ENCODE measurements at places on chromosomes 5 and 9.

- no peak for DNase-seq
These were observed 5.6 kb upstream of the IL7R start for GRCh38 chr5:35850967-35851680.

- DNase-seq = no peak
These were observed 7.5 kb upstream of the SLC6A18 start for GRCh38 chr5:1217596-1218206.

DNA sequence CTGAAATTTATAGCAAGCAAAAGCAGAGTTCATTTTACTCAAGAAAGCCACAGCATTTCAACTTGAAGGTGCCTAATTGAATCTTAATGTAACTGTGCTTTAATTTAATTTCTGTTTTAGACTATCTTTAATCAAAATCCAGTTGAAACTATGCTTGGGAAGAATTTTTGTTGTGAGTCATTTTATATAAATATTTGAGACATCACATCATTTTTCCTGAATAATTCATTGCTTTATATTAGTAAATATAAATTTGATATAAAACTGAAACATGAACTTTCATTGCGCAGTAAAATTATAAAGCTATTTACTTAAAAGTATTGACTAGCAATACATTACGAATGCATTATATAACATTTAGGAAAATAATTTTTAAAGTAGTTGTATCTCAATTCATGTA lies 1937.1 kb upstream of the CDH9 start:
- DNase-seq = no peak

- DNase-seq = no peak
These were observed 207.2 kb upstream of the DAB2 start for GRCh38 chr5:39631958-39632357.

- no peak for DNase-seq
These were observed 15.5 kb upstream of the LOX start for GRCh38 chr5:122093415-122094180.

DNA sequence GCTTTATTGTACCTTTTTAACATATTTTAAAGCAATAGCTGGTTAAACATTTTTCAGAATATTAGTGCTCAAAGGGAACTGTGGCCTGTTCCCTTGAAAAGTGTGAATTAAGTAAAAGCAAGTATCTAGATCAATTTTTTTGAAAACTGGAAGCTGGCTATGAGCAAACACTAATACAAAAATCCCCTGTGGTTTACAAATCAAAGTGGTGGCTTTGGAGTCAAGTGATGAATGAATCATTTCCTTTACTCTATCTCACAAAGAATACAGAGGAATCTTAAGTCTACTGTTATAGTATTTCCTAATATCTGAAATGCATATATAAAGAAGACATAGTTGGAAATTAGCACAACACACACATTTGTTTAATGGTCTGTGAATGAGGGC lies 212.4 kb upstream of the C9orf72 start:
- DNase-seq = no peak

DNA sequence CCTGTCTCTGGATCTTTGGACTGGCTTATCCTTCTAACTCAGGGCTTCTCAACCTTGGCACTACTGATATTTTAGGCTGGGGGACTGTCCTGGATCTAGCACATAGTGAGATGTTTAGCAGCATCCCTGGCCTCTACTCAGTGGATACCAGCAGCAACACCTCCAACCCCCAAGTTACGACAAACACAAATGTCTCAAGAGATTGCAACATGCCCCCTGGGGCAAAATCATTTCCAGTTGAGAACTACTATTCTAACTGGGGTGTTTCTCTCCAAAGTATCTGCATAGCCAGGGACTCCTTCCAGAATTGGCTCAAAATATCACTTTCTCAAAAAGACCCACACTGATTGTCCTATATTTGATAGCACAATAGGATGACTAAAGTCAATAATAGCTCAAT lies 7.2 kb upstream of the TLR4 start:
- no peak for DNase-seq

GRCh38 chr9:135023786-135024405 lies 63.6 kb upstream of the OLFM1 start:
- no peak for DNase-seq

- DNase-seq = no peak
These were observed 50.8 kb downstream of the ADAMTS12 start for GRCh38 chr5:33840927-33841547.

GRCh38 chr9:132487351-132487791 lies 77.4 kb downstream of the CFAP77 start:
- no peak for DNase-seq

DNA sequence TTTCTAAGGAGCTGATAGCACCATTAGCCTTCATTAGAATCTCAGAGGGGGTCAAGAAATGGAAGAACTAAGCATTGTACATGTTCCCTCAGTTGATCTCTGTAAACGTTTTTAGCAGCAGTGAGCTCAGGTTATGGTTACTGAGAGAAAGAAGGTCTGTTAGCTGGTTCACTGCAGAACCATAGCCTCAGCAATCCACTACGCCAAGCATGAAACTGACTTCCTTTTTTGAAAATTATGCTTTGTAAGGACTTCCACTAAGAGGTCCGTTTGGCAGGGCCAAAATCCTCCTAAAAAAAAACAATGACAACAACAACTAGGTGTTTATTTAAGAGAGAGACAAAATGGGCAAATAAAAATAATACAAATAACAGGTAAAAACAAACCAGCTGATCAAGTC lies 273.3 kb downstream of the AOPEP start:
- no peak for DNase-seq

DNA sequence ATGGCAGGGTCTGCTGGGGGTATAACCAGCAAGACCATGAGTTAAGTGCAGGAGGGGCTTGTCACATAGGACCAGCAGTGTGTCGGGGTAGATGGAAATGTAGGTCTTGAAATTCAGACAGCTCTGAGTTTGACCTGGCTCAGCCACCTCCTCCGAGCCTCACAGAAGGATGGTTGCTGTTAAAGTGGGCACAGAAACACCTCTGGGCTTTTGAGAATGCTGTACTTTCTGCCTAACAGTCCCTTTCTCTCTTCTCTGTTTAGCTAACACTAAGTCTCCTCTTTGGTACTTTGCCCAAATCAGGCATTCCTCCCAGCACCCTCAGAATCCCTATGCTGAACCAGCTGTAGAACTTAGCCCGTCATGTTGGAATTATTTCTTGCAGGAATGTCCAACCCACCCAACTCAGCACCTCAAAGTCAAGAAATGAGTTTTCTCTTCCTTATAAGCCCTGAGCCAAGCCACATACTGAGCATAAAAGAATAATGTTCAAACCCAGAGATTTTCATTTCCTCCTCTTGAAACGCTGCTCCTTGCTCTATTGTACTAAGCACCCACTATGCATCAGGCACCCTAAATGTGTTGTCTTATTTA lies 41.7 kb upstream of the MATR3 start:
- DNase-seq = no peak

DNA sequence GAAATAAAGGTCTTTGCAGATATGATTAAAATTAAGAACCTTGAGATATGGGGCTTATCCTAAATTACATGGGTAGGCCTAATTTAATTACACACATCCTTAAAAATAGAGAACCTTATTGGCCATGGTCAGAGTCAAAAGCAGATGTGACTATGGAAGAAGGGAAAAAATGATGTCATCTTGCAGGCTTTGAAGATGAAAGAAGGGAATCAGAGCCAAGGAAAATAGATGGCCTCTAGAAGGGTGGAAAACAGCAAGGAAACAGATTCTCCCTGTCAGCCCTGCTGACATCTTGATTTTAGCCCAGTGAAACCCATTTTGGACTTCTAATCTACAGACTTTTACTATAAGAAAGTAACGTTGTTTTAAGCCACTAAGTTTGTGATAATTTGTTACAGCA lies 37.6 kb upstream of the KCNN2 start:
- no peak for DNase-seq

GRCh38 chr9:91852801-91853347 lies 97.2 kb downstream of the ROR2 start:
- DNase-seq = no peak

DNA sequence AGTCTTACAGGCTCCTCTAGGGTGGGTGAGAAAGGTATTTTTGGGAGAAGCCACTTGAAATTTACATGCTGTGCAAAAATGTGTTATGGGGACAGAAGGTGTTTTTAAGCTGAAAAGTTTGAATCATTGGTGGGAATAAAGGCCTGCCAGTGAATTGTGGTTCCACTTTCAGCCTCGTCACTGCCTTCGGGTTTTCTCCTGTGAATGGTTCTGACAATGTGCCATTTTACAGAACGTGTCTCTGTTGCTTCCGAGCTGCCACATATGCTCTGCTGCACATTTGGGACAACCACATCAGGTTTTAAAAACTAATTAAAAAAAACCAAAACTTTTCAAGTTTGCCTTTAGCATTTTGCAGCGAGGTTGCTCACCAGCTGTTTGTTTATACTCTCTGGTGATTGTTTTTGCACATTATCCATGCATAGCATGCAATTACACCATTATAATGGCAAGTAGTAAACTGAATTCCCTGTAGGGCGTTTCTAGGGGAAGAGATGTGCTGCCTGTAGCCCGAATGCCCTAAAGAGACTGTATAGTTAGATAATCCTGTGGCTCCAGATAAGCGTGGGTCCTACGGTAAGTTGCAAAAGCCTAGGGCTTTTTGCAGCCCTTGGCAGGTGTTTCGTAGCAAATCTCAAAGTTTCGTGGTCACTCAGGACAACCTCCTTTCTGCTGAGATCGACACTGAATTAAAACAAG lies 40.1 kb upstream of the SUB1 start:
- no peak for DNase-seq

GRCh38 chr9:33227741-33228140 lies 12.2 kb upstream of the SPINK4 start:
- no peak for DNase-seq

GRCh38 chr5:144365885-144366284 lies 195.2 kb downstream of the KCTD16 start:
- DNase-seq = no peak

DNA sequence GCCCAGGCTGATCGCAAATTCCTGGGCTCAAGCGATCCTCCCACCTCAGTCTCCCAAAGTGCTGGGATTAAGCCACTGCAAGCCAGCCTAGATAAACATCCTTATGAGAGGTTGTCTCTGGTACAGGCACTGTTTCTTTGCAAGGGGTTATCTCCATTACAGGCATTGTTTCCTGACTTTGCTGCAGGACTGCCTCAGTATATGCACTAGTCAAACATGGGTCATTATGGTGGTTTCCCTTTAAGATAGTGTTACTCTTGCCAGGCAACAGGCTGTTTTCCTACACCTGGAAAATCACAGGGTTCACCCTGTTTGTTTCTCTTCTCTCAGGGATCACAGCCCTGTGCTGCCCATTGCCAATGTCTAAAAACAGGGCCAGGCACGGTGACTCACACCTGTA lies 7.8 kb upstream of the CLTB start:
- no peak for DNase-seq

DNA sequence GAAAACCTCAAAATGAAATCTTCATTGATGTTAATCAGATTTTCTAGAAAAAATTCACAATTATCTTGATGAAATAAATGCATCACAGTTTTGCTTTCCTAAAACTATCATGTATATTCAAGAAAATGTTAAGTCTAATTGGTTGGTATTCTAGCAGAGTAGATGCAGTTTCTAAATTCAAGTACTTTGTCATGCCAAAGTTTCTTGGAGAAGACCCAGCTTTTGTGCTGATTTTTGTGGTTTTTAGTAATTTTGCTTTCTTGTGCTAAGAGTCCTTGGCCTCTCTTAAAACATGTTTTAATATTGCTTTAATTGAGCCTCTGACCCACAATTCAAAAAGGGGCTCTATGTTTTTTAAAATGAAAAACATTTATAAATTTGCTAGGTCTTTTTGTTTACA lies 924.8 kb upstream of the PTPRD start:
- no peak for DNase-seq

DNA sequence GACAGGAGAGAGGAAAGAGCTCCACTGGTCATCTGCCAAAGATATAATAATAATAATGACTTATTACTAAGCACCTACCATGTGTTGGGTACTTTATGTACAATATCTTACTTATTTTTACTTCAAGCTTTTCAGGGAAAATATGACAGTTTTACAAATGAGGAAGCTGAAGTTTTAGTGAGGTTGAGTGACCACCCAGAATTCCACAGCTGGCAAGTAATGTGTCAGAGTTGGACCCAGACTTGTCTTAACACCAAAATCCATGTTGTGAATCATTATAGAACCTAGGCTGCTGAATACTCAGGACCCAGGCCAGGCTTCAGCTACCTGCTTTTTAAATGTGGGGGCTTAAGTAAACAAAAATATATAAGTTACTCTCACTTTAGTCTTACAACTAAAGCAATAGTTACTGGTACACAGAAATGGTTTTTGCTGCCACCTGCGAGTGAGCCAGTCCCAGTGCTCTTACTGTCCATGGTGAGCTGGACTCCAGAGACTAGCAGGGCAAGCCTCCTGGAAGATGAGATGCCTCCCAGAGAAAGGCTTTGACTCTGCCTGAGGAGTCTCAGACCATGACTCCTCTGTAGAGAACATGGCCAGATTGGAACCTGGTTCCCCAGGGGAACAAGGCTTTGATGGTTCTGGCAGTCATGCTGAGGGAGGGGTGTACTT lies 29.9 kb downstream of the RUSC2 start:
- no peak for DNase-seq

DNA sequence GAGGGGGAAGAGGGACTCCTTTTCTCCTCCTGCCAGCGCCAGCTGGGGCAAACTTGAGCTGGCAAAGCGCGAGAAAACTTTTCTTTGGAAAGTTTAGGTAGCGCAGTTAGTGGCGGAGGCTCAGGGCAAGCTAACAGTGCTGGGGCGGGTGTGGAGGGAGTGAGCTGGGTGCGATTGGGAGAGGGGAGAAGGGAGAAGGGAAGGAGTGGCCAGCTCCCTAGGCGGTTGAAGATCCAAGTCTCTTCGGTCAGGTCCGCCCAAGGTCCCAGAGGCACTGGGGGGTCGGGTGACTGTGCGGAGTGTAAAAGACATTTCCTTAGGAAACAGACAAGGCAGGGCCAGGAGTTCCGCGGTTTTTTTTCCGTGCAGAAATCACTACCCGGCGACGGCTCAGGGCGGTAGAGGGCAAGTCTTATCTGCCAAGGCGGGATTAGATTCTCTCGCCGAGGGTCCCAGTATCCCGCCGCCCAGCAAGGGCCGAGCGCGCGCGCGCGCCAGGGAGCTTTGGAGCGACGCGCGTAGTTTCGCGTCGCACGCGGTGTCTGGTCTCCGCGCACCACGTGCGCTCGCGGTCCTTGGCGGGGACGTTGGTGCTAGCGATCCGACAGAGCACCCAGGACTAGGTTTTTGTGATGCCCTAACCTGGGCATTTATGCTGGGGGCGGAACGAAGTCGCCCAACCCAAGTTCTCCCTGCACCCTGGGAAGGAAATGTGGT lies 33.6 kb upstream of the NFIB start:
- no peak for DNase-seq

DNA sequence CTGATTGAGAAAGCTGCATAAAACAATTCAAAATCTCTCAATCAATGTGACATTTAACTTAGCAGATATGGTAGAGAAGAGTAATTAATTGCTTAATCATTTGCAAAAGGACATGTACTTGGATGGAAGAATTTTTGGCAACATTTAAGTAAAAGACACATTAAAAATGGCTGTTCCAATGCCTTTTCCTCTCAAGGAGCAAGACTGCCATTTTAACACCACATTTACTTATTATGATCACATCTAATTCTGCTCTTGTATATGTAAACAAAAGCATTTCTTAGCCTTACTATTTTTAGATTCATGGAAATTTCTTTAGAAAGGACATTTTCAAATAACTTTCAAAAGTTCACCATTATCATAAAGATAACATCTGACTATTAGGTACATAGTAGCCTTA lies 360.0 kb downstream of the HINT1 start:
- DNase-seq = no peak

GRCh38 chr5:150703762-150704161 lies 2.9 kb upstream of the RBM22 start:
- no peak for DNase-seq

All from SW 1271 (cell line).